SW 1271 (cell line): ENCODE measurements at places on chromosomes 4 and X.

DNA sequence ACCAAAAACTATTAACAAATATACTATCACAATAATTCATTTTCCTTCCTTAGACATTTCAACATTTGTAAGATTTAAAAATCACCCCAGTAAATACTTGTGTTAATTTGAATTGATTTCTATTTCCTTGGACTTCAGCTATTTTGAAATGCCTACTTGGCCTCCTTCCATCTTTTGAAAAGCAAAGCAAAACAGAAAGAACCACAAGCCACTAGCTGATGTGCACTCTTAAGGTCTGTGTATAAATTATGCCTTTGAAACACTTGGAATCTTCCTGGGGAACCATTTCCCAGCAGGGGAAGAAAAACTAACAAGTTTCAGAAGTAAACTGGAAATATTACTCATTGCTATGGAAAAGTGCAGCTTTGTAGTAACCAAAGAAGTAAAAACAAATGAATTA is 139.8 kb downstream of the CLCN4 start:
- no peak for DNase-seq

DNA sequence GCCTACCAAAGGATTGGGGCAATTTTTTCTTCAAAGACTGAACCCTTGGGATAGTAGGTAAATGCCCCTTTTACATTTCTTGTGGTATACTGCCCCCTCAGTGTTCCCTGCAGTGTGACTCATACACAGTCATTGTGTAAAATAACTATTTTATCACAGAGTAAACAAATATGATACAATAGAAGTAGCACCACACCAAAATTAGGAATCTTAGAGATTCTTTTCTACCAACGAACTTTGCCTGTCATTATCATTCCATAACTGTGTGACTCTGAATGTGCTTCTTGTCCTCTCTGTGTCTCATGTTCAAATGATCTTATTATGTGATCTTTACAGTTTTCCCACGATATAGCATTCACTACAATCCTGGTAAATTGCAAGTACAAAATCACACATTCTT is 517.0 kb downstream of the ZIC3 start:
- no peak for DNase-seq

- DNase-seq: no peak
Measured at GRCh38 chrX:11663875-11664210, 1.9 kb downstream of the ARHGAP6 start.

DNA sequence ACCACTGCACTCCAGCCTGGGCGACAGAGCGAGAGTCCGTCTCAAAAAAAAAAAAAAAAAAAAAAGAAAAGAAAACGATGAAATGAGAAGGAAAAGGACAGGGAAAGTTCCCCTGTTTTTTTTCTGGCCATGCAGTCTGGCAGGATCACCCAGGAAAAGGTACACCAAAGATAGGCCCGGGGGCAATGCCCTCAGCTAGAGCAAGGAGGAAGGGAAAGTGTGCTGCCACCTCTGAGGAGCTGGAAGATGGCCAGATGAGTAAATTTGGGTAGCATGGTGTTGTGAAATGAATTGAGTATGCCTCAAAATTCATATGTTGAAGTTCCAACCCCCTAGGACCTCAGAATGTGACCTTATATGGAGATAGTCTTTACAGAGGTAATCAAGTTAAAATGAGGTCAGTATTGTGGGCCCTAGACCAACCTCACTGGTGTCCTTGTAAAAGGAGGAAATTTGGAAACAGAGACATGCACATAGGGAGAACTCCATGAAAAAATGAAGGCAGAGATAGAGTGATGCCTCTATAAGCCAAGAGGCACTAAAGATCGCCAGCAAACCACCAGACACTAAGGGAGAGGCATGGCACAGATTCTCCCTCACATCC is 28.9 kb downstream of the MAOB start:
- DNase-seq: no peak

DNA sequence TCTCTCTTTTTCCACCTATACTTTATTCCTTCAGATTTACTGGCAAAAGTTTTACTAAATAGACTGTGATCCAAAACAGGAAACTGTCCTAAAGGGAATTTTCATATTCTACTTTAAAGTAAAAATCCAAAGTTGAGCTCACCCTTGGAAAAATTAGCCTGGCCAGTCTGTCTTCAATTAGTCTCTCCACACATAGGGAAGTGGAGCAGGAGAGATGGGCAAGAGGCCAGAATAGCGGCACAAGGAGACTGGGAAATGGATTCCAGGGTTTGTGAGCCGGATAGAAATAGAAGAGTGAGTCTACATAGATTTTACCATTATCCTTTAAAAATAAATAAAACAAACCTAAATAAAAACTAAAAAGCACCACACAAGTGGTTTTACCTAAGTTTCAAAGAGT is 16.2 kb upstream of the FRMD7 start:
- DNase-seq: no peak

GRCh38 chr4:74014332-74014731 is 15.9 kb upstream of the CXCL5 start:
- DNase-seq: no peak
